Pons (tissue), 1 donor: ENCODE measurements at places on chromosomes 1 and 21.
A peak's percentile ranks its signal among the peaks of the same experiment; 100 is the strongest.

DNA sequence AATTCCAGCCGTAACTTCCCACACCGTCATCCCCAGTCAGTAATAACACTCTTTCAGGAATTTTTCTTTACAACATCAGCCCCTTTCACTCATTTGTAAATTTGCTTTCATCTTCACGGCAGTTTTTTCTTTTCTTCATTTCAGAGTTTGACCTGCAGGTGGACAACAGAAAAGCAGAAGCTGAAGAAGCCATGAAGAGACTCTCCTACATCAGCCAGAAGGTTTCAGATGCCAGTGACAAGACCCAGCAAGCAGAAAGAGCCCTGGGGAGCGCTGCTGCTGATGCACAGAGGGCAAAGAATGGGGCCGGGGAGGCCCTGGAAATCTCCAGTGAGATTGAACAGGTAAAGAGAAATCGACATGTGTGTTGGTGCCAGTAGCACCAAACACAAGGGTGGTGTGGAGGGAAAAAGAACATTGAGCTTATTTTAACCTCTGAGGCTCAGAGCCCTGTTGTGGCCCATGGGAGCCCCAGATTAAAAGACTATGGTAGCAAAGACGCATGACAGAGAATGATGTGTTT lies 53.2 kb downstream of the LAMC2 start:
- no peak for DNase-seq

- no peak for DNase-seq
These were observed 17.5 kb downstream of the MAN1C1 start for GRCh38 chr1:25634066-25634465.

DNA sequence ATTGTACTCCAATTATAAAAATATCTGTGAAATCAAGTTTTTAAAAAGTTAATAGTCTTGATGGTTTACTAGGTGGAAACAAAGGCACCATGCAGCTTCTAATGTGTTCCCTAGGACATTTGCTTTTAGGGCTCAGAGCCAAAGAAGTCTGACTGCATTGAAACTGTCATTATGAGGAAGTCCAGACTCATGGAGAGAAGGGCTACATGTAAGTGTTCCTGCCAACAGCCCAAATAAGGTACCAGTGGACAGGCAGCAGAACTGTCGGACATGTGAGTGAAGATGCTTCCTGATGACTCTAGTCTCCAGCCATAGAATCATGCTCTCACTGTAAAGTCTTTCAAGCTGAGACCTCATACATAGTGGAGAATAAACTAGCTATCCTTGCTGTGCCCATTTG lies 287.6 kb downstream of the AKT3 start:
- peak; percentile 56 for DNase-seq

DNA sequence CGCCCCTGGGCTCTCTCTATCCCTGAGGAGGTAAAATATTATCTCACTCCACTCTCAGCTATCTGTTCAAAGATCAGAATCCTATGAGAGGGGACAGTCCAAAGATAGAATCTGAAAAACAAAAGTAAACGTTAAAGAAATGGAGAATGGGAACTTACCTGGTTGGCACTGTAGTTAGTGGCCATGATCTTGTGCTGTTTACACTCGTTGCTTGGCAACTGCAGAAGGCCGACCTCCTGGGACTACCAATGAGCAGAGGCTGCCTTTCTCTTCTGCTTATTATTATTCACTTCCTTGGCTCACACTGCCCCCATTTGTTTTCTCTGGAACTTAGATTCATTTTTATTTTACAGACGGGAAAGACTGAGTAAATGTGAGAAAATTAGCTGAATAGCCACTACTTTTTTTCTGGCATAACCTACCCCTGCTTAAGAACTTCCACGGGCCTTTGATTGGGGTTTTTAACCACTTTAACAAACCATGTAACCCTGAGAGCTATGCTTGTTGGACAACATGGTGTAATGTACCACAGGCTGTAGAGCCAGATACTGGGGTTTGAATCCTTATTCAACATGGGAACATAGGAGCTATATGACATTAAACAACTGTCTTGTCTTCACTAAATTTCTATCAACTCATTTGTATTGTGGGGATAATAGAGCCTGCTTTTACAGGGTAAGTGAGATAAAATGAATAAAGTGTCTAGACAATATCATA lies at the start of gene CFAP126:
Gene CFAP126, minus strand, starts transcription at position 193 of the 717 bp plus-strand sequence. Its CDS starts 8 bp downstream, at position 185.
- peak; percentile 92 for DNase-seq

DNA sequence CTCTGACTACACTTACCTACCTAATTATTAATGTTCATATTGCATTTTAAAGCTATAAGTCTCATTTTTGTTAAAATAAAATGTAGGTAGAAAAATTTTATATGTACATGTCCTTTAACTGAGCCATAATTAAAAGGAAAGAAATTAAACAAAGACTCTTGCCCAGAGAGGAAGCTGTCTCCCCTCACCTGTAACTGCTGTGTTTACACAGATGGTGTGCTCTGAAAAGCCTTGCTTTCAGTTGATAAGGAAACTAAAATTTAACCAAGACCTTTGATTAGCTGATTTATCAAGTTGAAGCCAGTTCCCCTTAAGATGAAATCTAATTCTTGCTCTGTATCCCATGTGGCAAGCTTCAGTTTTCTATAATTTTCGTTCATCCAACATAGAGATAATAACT lies 213.5 kb downstream of the LYPLAL1 start:
- DNase-seq = no peak

DNA sequence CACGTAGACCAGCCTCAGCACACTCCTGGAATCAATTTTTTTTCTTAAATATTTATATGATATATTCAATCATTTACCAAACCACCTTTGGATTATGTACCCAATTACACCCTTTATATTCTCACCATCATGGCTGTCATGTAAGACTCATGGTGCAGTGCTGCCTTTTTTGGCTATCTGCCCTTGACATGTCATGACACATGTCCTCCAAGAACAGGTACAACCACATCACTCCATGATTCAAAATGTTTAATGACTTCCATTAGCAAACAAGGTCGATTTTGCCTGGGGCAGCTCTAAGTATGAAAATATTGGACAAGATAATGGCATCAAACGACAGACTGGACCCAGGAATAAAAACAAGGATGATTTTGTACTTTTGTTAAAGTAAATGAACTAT lies 861.1 kb upstream of the ADAMTS5 start:
- no peak for DNase-seq

DNA sequence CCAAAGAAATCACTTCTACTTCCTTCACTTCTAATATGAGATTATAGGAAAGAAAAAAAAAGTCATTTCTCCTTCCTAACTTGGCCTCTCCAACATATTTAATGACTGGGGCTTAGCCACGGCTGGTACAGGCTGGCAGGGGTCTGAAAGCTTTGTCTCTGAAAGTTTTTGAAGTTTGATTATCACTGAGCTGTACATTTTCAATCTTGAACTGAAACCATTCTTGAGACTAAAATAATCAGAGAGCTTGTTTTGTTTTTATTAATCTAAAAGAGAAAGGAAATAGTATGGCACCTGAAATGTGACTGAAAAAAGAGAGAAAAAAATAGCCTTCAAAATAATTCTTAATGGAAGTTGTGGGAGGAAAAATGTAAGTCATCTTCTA lies 3.8 kb upstream of the KRTAP19-8 start:
- no peak for DNase-seq

DNA sequence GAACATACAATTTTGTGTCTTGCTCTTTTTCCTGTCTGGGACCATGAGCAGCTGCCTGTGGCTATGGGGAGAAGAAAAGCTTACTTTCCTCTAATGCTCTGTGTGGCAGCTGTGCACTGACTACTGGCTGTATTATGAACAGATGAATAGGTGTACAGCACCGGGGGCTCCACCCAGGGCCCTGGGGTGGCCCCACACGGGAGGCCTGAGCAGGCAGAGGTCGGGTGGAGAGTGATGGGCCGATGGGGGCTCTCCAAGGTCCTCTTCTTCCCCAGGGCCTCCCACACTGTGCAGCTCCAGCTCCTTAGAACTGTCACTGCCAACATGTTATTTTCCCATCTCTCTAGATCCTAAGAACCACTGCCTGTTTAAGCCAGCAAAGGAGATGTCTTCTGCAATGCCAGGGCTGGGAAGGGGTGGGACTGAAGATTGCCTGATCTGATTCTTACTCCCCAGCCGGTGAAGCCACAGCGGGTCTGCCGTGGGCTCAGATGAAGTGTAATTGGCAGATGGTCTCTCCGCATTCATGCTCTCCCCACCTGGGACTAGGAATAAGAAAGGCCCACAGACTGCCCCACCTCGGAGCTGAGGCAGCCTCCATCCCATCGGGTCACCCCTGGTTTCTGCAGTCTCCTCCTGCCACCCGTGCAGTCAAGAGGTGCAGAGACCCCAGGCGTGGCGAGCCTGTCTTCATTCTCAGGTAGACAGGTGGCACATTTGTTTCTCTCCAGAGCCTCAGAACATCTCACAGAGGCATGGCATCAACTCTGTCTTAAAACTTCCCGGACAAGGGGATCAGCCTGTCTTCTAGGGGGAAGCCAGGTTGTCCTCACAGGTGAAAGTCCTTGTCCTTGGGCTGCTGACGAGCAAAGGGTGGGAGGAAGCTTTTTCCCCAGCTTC lies 186.5 kb upstream of the GALNT2 start:
- no peak for DNase-seq

- DNase-seq = no peak
These were observed 35.5 kb upstream of the ATP6V1G3 start for GRCh38 chr1:198575798-198576641.

- DNase-seq = no peak
These were observed 338.1 kb upstream of the SNX7 start for GRCh38 chr1:98323388-98323787.

DNA sequence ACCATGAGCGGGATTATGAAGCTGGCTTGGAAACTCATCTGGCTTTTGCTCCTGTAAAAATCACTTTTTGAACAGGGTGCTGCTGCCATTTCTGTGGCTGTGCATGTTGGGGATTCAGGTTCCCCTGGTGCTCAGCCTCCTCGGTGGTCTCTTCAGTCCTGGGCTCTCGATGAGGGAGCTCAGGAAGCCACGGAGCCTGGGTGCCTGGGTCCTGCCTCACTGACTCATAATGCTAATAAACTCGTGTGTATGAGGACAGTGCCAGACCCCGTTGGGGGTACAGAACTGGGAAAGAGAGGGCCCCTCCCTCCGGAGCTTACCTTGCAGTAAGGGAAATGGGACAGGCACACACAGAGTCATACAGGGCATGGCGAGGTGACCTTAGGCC lies 5.8 kb downstream of the COQ8A start:
- DNase-seq = no peak

DNA sequence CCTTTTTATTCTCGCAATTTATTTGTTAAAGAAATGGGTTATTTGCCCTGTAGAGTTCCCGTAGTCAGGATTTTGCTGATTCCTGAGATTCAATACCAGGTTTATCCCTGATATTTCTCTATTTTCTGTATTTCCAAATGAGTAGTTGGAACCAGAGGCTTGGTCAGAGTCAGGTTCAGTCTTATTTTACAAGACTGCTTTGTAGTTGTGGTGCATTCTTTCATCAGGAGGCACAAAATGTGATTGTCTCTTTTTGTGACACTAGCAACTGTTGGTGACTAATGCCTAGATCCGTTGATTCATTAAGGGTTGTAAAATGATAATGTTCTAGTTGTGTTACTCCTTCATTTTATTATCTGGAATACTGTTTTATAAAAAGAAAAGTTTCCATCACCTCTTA lies 95.5 kb upstream of the TPTE start:
- no peak for DNase-seq

DNA sequence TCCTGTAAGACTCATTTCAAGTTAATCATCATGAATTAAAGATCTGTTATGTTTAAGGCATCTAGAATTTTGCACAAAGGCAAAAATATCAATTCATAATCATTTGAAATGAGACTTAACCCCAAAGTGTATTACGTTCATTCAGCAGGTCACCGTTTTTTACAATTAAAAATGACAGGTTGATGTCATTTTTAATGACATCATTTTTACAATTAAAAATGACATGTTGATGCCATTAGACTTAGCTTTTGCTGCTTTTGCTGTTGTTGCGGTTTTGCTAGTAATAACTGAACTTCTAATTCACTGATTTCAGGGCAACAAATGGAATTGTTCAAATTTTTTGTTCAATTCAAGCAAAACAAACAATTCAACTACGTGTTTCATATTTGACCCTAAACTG lies 17.0 kb downstream of the PRMT6 start:
- no peak for DNase-seq

DNA sequence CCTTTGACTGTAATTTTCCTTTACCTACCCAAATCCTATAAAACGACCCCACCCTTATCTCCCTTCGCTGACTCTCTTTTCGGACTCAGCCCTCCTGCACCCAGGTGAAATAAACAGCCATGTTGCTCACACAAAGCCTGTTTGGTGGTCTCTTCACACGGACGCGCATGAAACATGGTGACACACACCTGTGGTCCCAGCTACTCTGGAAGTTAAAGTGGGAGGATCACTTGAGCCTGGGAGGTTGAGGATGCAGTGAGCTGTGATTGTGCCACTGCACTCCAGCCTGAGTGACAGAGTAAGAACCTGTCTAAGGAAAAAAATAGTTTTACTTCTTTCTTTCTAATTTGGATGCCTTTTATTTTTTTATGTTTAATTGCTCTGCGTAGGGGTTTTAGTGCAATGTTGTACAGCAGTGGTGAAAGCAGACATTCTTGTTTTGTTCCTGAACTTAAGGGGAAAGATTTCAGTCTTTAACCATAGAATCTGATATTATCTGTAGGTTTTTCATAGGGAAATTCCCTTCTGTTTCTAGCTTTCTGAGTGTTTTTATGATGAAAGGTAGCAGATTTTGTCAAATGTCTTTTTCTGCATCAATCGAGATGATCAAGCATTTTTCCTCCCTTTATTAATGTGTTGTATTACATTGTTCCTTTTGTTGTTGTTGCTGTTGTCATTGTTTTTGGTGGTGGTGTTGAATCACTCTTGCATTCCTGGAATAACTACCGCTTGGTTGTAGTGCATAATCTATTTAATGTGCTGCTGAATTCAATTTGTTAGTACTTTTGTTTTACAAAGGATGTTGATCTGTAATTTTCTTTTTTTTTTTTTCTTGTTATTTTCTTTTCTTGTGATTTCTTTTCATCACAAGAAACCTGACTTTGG lies 497.4 kb downstream of the DISC1 start:
- DNase-seq = no peak

GRCh38 chr1:191669629-191670028 lies 488.6 kb upstream of the RGS18 start:
- DNase-seq = no peak

DNA sequence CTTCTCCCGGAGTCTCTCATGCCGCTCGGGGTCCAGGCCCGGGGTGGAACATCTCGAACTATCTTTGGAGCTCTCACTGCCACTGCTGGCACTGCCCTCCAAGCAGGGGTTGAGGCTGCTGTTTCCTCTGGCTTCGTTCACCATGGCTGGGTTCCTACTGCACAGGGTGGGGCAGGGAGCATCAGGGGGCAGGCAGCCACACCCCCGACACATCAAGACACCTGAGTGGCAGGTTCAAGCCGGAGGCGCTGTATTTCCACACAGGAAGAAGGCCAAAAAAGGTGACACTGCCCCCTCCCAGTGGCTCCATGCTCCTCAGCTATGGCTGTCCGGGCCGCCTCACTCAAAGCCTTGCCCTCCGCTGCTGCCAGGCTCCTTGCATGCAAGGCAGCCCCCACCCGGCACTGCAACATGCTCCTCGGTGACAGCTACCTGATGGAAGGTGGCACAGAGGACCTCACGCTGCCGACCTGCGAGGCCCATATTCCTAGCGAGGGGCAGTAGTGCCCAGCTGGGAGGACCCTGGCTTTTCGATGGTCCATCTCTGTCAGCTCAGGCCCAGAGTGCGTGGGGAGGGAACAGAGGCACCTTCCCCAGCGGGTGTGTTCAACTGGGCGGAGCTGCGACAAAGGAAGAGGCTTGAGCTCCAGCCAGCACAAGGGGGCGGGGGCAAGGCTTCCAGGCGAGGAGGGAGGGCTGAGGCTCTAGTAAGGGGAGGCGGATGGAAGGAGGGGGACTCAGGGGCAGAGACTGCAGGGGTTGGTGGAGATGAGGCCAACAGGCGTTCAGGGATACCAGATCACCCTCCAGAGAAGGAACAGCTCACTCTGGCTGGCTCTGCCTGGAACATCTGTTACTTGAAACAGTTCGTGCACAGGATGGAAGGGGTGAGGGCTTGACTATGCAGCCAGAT lies 2.5 kb downstream of the MTHFR start:
- peak; percentile 73 for DNase-seq
